ENCODE measurements at places on chromosomes 5 and 9.

DNA sequence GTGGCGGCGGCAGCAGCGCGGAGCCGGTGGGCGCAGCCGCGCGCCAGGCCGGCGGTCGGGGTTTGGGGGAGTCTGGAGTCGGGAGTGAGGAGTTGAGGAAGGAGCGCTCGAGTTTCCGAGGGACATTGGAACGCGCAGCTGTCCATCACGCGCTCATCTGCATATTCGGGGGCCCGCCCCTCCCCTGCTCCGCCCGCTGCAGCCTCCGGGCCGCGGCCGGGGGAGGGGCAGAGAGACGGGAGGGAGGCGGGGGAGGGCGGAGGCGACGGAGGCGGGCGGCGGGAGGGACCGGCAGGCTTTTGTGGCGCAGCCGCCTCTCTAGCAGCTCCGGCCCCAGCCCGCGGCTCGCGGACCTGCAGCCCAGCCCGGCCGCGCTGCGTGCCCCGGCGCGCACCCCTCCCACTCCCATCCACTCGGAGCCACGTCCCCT lies at the start of gene IRX2:
Gene IRX2, minus strand, starts transcription at position 86 of the 430 bp plus-strand sequence. CDS start 264 bp downstream, outside the sequence.
- ATAC-seq, result peak; percentile 83

GRCh38 chr5:160250826-160251225 lies 21.5 kb downstream of the FABP6 start:
- ATAC-seq, result no peak

DNA sequence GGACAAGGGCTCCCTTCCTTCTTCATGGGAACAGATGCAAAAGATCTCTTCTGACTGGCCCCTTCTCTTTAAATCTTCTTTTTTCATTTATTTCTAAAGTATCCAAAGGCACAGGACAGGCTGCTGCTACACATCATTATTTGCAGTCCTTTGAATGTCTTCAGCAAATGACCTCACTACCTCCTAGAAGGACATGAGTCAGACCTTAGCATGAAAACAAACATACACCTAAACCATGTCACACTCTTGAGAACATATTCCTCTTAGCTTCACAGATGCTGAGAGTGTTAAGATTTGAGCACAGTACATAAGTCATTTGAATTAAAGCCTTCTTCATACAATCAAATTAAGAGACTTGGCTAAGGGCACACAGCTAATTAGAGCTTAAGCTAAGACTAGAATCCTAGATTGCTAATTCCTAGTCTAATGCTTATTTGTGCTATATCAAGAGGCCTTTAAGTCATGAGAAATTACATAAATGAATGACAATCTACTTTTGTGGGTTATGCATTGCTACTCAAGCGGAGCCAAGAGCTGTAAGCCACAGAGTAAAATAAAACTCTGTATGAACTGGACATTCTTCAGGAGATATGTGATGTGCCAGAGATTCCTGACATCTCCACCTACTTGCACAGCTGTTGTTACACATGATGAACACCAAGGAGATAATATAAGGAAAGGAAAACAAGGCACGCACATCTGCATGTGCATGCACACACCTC lies 109.1 kb upstream of the PTGER4 start:
- ATAC-seq, result no peak

DNA sequence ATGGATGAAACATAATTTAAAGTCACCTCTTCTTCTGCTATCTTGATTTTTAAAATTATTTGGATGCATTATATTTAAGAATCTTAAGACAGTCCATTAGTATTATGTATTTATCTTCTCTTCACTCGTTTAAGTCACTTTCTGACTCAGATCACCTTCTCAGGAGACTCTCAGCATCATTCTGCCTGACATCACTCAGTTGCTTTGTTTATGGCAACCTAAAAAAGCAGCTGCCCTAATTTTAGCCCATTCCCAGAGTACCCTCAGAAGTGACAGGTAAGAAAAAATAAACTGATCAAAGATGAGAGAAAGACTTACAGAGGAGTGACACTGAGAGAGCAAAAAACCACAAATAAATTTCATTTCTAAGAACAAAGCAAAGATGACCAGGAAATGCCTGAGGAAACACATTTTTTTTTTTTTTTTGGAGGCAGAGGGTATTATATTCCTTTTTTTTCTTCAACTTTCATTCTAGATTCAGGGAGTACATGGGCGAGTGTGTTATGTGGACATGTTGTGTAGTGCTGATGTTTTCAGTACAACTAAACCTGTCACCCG lies 140.5 kb downstream of the MUSK start:
- no peak for ATAC-seq

DNA sequence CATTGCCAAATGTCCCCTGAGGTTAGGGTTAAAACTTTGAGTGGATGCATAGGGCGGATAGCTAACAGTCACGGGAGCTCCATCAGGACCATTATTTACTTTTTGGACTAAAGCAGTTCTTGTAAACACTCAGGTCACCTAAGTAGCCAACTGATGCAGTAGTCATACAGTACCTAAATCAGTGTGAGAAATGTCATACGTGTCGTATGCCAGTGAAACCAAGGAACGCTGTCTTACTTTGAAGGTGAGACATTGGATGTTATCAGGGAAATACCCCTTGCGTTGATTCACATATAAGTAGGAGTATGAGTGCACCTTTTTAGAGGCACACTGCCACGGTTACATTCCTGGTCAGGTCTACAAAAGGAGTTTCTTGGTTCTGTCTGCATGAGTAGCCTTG lies 101.9 kb downstream of the LNPEP start:
- ATAC-seq, result no peak

GRCh38 chr5:96546120-96546519 lies 113.1 kb upstream of the PCSK1 start:
- no peak for ATAC-seq

- peak; percentile 75 for ATAC-seq
Measured at GRCh38 chr5:174720612-174721529, 3.5 kb upstream of the MSX2 start.

- ATAC-seq, result no peak
Measured at GRCh38 chr5:148374690-148375360, 8.9 kb upstream of the FBXO38 start.

DNA sequence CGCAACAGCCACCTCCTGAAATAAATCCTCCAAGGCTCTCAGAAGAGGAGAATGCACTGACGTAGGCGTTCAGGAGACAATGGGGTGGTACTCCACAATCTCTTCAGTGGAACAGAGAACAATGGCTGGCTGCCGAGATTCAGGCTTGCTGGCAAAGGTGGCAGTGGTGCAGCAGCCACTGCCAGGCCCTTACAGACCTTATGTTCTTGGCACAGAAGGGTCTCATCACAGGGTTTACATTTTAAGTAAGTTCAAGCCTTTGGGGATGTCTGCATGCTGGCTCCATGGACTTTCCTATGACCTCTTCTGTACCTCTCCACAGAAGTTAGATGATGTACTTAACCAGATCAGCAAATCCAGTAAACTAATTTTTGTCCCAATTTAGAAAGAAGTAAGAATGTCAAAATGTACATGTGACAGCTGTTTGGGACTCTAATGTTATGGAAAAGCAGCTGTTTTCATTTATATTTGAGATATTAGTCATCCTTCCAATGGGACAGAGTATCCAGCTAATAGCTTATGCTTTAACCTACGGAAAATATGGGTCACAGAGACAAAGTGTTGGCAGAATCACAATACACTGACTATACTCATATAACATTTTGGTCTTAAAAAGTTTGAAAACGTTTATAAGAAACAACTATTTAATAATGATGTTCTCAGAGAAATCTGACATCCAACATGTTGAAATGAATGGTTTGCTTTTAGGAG lies 180.9 kb downstream of the MAPKAP1 start:
- ATAC-seq, result no peak

DNA sequence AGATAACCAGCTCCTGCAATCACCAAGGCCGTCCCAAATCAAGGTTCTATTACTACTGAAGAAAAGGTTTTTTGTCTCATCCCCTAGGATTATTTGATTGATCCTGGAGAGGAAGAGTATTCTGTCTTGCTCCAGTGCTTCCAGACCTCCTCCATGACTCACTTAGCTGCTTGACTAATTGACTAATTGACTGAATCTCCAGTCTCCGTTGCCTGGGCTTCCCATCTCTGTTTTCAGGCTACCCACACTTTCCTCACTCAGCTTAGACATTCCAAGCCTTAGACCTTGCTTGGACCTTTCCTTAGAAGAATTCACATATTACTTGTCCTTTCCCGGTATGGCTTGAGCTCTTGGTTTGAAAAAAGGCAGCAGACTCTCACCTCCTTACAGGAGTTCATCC lies 60.6 kb downstream of the FRMD3 start:
- ATAC-seq, result no peak

Data from motor neuron (in vitro differentiated cells).